ENCODE measurements at places on chromosomes 1 and 21.

- DNase-seq = no peak
These were observed 197.2 kb downstream of the C1orf94 start for GRCh38 chr1:34373912-34374311.

DNA sequence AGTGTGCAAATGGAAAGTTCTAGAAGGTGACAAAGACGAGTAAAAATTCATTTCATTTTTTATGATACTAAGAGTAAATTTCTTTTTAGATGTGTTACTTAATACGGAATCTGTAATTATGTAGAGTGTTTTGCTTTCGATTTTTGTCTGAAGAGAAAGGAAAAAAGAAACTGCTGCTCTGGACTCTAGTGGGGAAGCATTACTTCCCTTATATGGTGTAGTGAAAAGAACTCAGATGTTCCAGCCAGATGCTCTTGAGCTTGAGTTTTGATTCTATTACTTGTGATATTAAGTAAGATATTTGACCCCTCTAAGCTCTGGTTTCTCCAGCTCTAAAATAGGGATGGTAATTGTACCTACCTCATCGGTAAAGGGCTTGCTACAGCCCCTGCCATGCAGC, 12.2 kb upstream of the GPR161 start:
- peak; percentile 24 for DNase-seq

- no peak for DNase-seq
These were observed 418.9 kb downstream of the PRDM2 start for GRCh38 chr1:14118691-14119485.

DNA sequence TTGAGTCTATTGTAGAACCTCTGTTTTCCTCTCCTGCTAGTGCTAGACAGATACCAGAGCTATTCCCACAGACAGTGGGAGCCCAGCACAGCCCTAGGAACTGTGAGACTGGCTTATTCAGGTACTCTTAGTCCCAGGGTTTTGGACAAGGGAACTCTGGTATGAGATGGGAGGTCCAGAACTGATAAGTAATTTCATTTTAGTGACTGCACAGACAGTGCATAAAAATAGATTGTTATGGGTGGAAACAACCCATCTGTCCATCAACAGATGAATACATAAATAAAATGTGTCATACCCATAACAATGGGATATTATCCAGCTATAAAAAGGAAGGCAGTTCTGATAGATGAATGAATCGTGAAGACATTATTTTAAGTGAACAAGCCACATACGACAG, 9.0 kb downstream of the EPS8L3 start:
- DNase-seq = no peak

GRCh38 chr1:42974767-42975437, 16.2 kb upstream of the SLC2A1 start:
- DNase-seq = no peak

GRCh38 chr21:15327637-15328265, 263.0 kb upstream of the NRIP1 start:
- DNase-seq = no peak

DNA sequence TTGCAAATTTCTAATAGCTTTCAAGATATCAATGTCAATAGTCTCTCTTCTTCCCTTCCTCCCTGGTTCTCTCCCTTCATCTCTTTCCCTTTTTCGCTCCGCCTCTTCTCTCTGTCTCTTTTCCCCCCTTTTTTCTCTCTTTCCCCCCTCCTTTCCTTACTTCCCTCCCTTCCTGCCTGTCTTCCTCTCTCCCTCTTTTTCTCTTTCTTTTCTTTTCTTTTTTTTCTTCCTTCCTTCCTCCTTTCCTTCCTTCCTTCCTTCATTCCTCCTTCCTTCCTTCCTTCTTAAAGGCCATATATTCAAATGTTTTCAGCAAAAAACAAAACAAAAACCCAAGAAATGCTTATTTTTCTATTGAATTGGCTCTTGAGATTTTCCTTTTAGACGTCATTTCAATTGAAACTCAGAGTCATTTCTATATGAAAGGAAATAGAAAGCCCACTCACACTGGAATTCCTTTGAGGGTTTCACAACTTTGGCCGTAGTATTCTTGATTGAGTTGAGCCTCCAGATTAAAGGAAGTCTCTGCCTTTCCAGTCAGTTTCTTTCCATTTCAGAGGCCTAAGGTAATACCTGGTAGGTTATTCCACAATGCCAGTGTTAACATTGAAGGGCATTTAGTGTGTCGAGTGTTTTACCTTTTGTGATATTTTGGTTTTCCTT, 551.5 kb downstream of the LMO4 start:
- DNase-seq = no peak

- DNase-seq = no peak
These were observed 1.5 kb downstream of the GPX7 start for GRCh38 chr1:52603630-52604029.

- no peak for DNase-seq
These were observed 109.6 kb downstream of the ZBTB18 start for GRCh38 chr1:244160455-244161235.

DNA sequence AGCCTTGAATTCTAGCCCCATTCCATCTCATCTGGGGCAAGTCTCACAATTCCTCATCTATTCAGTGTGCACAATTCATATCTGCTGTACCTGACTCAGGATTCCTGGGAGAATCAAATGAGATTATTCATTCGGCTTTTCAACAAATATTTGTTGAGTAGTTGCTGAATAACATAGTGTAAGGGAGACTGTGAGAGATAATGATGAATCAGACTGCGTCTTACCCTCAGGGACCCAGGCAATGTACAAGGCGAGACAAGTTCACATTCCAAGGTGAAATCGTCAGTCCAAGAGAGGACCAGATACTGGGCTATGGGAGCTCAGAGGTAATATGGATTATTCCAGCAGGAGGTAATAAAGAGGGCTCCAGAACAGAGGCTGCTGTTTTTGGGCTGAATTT, 67.8 kb upstream of the SMYD2 start:
- DNase-seq = no peak

DNA sequence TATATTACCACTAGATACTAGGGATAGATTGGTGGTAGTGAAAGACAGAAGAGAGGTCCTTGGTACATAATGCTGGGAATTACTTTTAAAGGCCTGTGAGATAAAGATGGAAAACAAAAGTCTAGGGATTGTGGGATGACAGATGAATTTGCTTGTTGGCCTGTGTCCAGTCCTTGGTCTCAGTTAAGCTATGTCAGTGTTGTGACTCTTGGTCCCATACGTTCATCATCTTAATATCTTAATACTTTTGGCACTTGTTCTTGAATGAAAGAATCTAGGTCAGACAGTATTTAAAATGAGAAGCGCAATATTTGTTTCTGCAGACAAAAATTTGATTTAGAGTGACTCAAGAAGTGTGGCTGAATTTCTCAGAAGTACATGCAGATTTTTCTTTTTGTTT, 7.6 kb downstream of the RPL5 start:
- DNase-seq = no peak

DNA sequence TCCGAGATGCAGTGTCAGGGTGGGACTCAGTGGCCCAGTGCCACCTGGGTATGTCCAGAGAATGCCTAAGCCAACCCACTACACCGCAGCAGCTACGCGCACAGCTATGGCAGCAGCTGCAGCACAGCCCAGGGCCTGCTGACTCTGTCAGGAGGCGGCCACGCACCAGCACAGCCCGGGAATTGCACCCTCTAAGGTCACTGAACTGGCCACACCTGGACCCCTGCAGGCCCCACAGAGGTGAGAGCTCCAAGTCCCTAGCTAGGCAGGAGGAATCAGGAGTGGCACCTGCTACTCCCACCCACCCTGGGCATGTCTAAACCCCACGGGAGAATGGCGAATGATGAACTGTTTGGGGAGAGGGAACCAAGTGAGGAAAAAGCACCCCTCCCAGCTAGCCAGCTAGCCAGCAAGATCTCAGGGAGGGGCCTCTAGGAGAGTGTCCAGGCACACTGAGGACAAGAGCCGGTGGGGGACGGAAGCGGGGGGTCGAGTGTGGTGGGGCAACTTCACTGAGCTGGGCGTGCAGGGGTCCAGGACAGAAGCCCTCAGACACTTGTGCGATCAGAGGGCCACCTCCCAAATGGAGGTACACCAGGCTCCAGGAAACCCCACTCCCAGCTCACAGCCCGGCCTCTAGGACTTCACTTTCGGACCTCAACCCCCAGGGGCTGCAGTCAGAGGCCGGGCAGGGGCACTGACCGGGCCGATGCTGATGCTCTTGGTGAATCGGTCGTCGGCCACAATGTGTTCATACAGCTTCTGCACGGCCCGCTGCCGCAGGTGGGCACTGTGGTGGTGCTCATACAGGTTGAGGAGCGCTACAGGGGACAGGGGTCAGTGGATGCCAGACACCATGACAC, 13.9 kb downstream of the LSS start:
- no peak for DNase-seq

GRCh38 chr1:248155927-248156326, 11.0 kb downstream of the OR2M5 start:
- DNase-seq = no peak

DNA sequence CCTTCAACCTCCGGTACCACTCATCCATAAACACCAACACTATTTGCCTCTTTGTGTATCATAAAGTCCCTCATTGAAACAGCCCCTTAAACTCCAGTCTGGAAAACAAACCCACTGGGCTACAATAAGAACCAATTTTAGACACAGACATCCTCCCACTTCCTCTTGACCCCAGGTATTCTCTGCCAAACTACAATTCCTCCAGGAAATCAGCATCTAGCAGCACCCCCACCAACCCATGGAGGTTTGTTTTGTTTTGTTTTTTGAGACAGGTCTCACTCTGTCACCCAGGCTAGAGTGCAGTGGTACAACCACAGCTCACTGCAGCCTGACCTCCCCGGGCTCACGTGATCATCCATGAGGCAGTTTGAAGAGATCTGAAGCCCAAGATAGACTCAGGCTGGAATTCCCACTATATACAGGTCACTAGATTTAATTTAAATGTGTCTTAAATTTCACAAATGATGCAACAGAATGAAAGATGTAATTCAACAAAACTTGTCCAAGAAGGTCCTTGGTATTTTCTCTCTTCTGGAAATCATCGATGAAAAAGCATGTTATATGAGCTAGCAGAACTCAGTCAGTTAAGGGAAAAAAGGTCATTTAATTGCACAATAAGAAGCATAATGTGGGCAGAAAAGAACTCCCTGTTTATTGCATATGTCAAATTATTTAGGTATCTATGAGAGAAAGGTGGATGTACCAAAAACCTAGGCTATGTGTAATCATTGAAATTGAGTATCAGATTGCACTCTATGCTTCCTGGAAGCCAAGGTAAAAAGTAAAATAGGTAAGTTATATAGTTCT, 30.3 kb downstream of the TCP10L start:
- DNase-seq = no peak

GRCh38 chr1:101293461-101294051, 56.7 kb downstream of the S1PR1 start:
- no peak for DNase-seq

GRCh38 chr1:231629132-231629531, 2.5 kb downstream of the DISC1 start:
- no peak for DNase-seq

DNA sequence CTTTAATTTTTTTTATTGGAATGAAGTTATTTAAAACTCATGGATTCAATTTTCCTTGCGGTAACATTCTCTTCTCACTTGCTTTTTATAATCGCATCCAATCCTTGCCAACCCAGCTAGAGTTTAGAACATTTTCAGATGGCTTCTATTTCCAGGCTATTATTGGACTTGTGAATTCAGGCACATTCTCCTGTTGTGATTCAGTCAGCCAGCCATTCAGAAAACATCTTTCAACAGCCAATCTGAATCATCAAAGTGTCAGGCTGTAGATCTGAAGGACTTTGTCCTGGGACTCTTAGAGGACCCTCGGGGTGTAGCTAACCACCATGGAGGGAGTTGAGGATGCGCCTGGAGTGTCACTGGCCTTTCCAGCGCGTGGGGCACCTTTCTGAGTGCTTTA, 92.4 kb downstream of the PRDM2 start:
- peak; percentile 57 for DNase-seq

GRCh38 chr1:171185091-171185490, at the start of gene FMO2:
Gene FMO2 (plus strand): TSS chr1:171185300. CDS start chr1:171185714, 414 bp downstream.
- no peak for DNase-seq

DNA sequence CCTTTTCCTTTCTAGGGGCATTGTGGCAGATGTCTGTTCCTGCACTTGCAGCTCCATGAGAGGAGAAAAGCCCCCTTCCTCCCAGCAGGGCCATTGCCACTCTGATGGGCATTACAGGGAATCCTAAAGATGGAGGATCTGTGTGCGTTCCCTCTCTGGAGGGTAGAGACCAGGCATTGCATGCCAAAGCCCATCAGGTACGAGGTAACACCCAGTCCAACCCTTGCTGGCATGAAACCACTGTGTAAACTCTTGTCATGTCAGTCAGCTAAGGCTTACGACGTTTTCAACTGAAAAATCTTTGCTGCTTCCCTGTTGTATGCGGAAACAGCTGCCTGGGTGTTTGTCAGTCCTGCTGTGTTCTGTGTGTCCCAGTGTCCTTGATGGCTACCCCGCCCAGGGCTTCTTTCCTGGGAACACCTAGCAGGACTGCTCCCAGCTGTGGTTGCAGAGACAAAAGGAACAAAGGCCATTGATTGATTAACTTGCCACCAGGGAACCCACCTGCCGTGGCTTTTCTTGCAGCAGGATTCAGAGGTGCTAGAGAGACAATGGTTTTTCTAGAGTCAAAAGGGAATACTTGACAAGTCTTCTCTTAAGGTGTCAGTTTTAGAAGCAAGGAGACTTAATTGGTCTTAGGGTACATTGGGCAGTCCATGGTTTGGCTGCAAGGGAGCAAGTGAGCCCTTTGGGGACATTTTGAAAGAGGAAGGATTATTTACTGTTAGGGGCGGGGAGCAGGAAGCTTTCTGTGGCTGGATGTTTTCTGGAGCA, 24.6 kb downstream of the B3GALT5 start:
- DNase-seq = no peak

GRCh38 chr1:57727121-57727520, 303.3 kb upstream of the DAB1 start:
- DNase-seq = no peak

GRCh38 chr1:23751050-23751814, 8.0 kb downstream of the ELOA start:
- DNase-seq = peak; percentile 74

DNA sequence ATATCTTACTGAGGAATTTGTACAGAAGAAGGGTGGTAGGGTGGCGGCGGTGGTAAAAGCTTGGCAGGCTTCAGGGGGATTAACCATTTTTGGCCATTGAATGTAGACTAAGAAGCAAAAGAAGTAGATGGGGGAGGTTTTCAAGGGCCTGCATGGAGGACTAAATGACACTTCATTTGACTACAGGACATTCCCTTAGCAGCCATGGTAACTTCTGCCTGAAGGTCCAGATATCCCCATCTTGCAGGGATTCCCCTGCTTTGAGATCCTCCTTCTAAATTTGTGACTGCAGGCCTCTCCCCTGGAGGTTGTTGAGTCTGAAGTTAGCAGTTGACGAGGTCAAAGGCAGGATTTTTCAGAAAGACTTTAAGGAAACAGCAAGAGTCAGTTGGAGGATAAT, 4.8 kb downstream of the VASH2 start:
- DNase-seq = no peak

- no peak for DNase-seq
These were observed 41.1 kb upstream of the MTR start for GRCh38 chr1:236753964-236754363.

GRCh38 chr1:16174886-16175598, 19.2 kb upstream of the EPHA2 start:
- DNase-seq = no peak

DNA sequence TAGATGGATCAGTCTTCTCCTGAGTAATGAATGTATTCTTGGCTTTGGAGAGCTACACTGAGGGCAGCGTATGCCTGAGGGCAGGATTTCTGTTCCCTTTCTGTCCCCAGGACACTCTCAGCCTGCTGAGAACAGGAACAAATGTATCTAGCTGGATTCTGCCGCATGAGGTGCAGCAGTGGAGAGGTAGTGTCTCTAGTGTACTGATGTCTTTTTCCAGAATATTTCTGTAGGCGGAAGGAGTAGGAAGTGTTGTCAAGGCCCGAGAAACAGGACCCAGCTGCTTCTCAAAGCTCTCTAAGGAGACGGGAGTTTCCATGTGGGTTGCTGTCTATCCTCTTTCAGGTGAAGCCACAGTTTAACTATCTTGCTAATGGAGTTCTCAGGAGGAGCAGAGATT, 65.5 kb downstream of the MT1HL1 start:
- DNase-seq = no peak
